ENCODE measurements at places on chromosomes 1 and 21.
A peak's percentile ranks its signal among the peaks of the same experiment; 100 is the strongest.

DNA sequence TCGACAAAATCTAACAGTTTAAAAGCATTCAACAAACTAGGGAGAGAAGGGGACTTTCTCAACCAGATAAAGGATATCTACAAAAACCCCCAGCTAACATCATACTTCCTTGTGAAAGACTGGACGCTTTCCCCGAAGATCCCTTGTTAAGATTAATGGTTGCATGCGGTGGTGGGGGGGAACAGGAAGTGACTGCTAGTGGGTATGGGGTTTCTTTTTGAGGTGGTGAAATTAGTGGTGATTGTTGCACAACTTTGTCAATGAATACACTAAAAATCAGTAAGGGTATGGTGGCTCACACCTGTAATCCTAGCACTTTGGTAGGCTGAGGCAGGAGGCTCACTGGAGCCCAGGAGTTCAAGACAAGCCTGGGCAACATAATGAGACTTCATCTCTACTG lies 26.9 kb upstream of the EYA3 start:
- DNase-seq = peak; percentile 33

- DNase-seq = no peak
Measured at GRCh38 chr1:156805766-156806511, 10.7 kb downstream of the SH2D2A start.

- no peak for DNase-seq
Measured at GRCh38 chr1:180909005-180909414, 3.7 kb upstream of the KIAA1614 start.

DNA sequence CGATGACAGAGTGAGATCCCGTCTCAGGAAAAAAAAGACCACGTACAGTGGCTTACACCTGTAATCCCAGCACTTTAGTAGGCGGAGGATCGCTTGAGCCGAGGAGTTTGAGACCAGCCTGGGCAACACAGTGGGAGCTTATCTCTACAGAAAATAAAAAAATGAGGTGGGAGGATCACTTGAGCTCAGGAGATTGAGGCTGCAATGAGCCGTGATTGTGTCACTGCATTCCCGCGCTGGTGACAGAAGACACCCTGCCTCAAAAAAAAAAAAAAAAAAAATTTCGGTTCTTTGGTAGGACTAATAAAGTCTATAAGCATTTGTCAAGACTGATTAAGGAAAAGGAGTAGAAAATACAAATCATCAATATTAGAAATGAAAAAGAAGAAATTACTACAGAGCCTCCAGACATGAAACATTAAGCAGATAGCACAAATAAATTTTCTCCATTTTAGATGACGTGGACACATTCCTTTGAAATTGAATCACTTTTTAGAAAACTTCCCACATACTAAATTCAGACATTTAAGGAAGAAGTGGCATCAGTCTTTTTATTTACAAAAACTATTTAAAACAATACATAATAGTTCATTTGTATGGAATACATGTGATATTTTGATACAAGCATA lies 30.4 kb downstream of the MORC3 start:
- DNase-seq = no peak

DNA sequence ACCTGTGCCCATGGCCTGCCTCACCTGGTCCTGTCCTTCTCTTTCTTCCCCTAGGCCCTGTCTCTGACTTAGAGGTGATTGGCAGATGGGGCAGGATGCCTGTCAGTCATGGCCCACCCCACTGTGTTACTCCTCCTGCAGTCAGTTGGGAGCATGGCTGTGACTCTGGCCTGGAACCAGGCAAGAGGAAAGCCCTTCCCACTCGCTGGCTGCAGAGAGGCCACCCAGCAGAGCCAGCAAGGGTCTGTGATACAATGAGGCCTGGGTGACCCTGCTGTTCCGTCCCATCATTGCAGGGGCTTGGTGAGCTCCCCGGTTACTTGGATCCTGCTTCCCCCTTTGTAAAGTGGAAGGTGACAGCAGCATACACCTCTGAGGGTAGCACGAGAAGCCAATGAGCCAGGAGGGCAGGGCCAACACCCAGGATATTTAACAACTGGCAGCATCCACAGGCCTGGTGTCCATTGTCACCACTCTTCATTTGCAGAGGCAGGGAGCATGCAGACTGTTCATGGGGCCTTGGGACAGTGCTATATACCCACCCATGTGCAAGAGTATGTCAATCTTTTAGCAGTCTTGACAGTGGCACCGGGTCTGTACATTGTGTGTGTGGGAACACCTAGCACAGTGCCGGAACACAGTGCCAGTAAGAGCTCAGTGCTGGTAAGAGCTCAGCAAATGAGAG lies 191.0 kb upstream of the C1orf174 start:
- no peak for DNase-seq

- DNase-seq = no peak
Measured at GRCh38 chr1:109170035-109170764, 43.5 kb upstream of the SARS1 start.

DNA sequence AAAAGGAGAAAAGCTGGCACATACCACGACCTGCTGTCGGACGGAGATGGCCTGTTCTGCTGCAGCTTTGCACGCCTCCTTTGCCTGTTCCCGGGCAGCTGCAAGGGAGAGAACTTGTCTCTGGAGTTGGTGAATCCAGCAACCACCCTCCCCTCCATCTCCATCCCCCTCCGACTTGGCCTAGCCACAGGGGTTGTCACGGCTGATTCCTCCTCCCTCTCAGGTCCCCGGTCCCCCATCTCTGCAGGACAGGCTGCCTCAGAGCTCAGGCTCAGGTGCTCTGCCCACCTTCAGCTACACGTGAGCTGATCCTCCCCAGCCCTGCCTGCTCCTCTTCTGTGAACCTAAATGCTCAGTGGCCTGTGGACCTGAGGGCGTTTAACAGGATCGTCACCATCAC lies 11.1 kb upstream of the SRM start:
- DNase-seq = no peak

DNA sequence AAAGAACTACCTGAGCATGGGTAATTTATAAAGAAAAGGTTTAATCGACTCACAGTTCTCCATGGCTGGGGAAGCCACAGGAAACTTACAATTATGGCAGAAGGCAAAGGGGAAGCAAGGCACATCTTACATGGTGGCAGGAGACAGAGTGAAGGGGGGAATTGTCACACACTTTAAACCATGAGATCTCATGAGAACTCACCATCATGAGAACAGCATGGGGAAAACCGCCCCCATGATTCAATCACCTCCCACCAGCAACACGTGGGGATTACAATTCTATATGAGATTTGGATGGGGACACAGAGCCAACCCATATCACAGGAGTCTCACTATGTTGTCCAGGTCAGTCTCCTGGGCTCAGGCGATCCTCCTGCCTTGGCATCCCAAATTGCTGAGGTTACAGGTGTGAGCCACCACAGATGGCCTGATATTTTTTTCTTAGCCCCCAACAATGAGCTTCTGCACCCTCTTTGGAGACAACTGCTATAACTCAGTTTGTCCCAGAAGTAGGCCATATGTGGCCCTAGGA lies 22.5 kb upstream of the MORC3 start:
- DNase-seq = no peak

GRCh38 chr1:236421850-236422516 lies 27.9 kb downstream of the EDARADD start:
- no peak for DNase-seq

- no peak for DNase-seq
Measured at GRCh38 chr1:153030895-153031294, at the start of gene SPRR1B. TSS of gene SPRR1B (plus strand) at chr1:153031203. CDS start at chr1:153032346, 1,143 bp downstream.

GRCh38 chr1:193311226-193311948 lies 125.0 kb upstream of the B3GALT2 start:
- DNase-seq = peak; percentile 25

- DNase-seq = no peak
Measured at GRCh38 chr21:16865632-16866031, 647.2 kb upstream of the CXADR start.

GRCh38 chr21:38455403-38455802 lies 42.9 kb downstream of the ERG start:
- no peak for DNase-seq

DNA sequence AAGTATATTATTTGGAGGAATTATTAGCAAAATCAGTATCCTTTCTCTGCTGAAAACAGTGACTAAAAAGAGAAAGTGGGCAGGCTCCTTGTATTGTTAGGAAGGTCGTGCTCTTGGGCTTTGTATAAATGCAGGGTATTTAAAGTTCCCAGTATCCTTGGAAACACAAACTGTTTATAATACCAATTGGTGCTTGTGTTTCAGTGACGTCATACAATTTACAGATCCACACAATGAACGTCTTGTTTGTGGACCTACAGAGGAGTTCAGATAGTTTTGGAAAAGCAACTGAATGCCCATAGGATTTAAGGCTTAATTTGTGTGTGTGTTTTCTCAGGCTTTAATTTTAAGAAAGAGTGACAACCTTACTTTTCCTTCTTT lies 168.2 kb downstream of the RASAL2 start:
- DNase-seq = no peak
